ENCODE measurements at places on chromosomes 1 and 21.

DNA sequence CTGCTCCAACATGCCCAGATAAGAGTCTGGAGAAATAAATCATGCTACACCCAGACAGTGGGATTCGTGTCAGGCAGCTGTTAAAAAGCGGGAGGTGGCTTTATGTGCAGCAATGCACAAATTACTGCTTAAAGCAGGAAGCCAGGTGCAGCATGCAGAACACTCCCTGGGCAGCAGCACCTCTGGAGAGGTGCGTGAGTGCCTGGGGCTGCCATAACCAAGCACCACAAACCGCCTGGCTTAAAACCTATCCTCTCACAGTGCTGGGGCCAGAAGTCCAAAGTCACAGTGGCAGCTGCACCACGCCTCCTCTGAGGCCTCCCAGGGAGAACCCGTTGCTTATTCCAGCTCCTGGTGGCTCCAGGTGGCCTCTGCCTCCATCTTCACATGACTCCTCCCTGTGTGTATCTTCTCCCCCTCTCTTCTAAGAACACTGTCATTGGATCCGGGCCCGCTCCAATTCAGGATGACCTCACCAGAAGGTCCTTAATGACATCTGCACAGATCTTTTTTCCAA is 115.6 kb downstream of the SIK1 start:
- no peak for DNase-seq

DNA sequence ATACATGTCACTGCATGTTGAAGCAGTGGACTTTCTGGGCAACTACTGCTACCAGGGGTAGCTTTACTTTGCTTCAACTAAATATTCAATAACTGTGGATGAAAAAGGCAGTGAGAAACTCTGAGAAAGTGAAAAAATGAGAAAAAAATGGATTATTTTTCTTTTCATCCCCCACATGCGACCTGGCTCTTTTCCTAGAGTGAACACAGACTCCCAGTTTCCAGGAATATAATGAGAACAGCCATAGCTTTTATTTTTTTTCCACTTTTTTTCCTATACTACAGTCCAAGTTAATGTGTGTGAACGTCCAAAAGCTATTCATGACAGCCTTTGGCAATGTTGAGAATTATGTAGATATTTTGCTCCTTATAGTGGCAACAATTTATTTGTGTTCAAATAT is 230.4 kb downstream of the DNM3 start:
- DNase-seq, result no peak

GRCh38 chr1:188365874-188366273 is 1537.1 kb downstream of the PLA2G4A start:
- DNase-seq, result no peak

- no peak for DNase-seq
Measured at GRCh38 chr1:216814576-216815259, 91.5 kb upstream of the ESRRG start.

Data from stimulated activated CD4-positive, alpha-beta T cell treated with anti-CD3 and anti-CD28 coated beads, Interleukin-1b, Interleukin-23, amount 100 ng/mL, for 24 hours (primary cell).